Nucleus accumbens (tissue), 56 donors: ENCODE measurements at places on chromosomes 13 and 19.

- no peak for DNase-seq
Measured at GRCh38 chr13:87130423-87130822, 540.7 kb upstream of the SLITRK5 start.

DNA sequence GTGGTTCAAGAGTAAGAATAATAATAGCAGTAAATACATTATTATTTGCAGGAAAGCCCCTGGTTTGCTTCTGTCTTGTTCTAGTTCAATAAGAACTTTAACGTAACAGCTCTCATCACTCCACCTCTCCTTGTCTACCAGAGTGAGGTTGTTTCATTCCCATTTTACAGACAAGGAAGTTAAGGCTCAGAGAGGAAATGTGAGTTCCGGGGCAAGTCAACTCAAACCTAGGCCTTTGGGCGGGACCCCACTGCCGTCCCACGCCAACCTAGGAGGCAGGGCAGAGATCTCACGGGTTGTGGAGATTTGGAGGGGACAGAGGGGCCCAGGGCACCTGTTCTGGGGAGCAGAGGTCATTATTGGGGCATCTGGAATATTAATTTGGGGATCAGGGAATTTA is 1.5 kb downstream of the MAP4K1 start:
- no peak for DNase-seq

- DNase-seq, result no peak
Measured at GRCh38 chr19:55041627-55042343, 3.7 kb upstream of the GP6 start.

GRCh38 chr13:103306163-103306562 is 239.9 kb upstream of the SLC10A2 start:
- no peak for DNase-seq

- no peak for DNase-seq
Measured at GRCh38 chr13:51181786-51182383, 40.3 kb upstream of the FAM124A start.
